Stimulated activated CD4-positive, alpha-beta T cell treated with anti-CD3 and anti-CD28 coated beads, Interleukin-1b, Interleukin-23, amount 100 ng/mL, for 4 hours (primary cell): ENCODE measurements at places on chromosomes 1 and 21.

- DNase-seq, result no peak
These were observed 14.5 kb downstream of the LY9 start for GRCh38 chr1:160810486-160810885.

DNA sequence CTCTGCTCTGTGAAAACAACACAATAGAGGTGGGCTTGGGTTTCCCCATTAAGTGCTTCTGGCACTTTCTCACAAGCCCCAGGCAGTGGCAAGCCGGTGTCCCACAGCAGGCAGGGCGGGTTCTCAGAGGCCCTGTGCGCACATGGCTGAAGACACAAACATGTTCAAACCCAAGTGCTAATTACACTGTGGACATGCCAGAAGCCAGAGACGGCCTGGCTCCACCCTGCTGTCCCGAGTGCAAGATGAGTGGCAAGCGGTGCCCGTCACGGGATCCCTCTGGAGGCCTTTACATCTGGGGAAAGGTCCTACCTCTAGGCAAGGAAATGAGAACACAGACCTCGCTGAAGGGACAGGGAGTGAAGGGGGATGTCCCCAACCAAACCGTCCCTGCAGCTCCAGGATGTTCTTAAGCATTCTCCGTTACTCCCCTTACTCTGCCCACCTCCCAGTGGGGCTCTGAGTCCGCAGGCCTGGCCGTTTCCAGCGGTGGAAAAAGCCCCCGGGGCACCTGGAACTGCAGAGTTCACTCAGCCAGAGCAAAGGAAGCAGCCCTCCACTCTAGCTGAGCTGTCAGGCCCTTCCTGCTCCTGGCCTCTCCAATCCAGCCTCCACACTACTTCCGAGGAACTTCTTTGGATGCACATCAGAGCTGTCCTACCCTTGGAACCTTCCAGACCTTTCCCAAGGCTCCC lies 57.4 kb downstream of the SLC66A1 start:
- no peak for DNase-seq

DNA sequence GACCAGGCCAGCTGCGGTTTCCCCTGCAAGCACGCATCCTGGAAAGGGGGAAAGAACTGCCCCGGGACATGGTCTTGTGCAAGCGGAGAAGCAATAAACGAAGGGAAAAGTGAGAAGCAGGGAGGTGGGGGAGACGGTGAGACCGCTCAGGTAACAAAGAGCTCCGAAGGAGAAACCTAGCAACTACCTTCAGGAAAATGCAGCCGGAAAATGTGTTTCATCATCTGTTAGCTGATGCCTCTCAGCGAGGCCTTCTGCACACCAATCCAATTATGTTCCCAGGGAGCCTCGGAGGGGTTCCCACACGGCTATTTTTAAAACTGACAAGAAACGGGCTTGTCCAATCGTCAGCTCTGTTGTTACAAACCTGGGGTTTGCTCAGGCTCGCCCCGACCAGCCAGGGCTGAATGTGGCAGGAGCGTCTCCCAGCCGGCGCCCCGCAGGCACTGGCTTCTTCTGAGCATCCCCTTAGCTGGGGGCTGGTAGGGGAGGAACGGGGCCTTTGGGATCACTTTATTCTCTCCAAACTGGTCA lies 3.4 kb downstream of the RIPK4 start:
- DNase-seq, result no peak

GRCh38 chr1:200139661-200140250 lies 112.2 kb downstream of the NR5A2 start:
- DNase-seq, result no peak

- no peak for DNase-seq
These were observed 138.1 kb downstream of the MIS18A start for GRCh38 chr21:32140604-32141317.

DNA sequence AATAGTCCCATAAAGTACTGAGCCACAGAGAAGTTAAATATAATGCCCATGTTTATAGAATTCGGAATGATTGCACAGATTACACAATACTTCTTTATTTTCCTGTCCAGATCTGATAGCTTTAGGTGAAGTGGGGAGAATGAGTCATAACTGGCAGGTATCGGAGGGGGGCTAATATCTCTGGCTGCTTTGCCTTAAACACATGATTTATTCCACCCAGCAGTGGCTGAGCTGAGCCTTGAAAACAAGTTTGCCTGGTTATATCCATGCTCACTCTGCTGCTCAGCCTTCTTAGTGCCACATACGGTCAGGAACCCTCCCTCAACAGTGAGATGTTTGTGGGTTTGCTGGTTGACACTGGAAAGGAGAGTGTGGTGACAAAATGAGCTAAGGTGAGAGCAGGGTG lies 119.7 kb upstream of the ZNF648 start:
- no peak for DNase-seq

DNA sequence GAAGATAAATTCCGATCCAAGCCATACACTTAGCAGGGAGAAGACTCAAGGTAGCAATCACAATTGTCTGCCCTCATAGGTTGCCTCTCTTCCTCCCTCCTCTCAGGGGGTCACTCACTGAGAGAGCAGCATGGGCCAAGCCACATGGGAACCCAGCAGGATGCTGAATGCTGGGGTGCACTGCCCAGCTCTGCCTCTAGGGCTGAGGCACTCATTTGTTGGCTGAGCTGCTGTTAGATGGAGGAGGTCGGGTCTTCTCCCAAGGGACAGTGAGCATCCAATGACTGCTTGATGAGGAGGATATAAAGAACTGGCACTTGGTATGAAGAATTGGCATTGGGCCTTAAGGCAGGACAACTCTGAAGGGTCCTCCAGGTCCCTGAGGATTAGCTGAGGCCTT lies 418.8 kb downstream of the SIPA1L2 start:
- DNase-seq, result no peak

GRCh38 chr1:94555091-94555490 lies 13.5 kb upstream of the F3 start:
- no peak for DNase-seq

DNA sequence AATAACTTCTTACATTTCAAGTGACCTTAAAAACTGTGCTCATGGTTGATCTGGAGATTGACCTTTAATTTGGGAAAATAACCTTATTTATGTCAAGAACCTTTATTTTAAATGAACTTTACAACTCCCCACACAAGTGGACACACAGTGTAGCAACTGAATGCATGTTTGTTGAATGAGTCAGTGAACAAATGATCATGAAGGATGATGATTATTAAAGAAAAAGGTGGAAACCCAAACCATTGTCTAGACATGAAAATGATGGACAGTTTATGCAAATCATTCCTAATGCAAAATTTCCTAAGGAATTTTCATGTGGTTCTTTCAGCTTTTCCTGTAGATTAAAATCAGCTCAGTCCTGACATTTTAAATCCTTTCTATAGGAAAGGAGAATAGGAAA lies 439.8 kb upstream of the RUNX1 start:
- DNase-seq, result no peak

- DNase-seq, result no peak
These were observed 9.5 kb upstream of the PIGR start for GRCh38 chr1:206955476-206956451.

- DNase-seq, result no peak
These were observed 537.0 kb downstream of the PTBP2 start for GRCh38 chr1:97258597-97258996.

GRCh38 chr1:78560811-78561210 lies 59.4 kb upstream of the IFI44L start:
- no peak for DNase-seq

DNA sequence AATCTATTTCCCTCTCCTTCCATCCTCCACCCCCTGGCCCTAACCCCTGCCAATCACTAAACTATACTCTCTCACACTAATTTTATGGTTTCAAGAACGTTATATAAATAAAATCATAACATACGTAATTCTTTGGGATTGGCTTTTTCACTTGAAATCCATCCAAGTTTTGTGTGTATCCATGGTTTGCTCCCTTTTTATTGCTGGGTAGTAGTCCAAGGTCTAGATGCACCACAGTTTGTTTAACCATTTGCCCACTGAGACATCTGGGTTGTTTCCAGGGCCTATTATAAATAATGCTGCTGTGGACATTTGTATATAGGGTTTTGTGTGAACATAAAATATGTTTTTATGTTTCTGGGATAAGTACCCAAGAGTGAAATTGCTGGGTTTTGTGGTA lies 61.4 kb downstream of the TEX35 start:
- no peak for DNase-seq

DNA sequence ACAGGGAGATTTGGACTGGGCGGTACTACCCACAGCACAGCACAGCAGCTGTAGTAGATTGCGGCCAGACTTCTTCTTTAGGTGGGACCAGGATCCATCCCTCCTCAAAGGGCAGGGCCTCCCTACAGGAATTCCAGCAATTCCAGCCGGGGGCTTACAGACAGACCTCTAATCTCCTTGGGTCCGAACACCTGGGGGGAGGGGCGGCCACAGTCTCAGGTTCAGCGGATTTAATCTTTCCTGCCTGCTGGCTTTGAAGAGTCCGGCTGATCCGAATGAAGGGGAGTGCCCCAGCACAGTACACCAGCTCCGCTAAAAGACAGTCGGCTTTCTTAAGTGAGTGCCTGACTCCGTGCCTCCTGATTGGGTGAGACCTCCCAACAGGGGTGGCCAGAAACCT lies 1708.5 kb downstream of the BRINP3 start:
- DNase-seq, result no peak

DNA sequence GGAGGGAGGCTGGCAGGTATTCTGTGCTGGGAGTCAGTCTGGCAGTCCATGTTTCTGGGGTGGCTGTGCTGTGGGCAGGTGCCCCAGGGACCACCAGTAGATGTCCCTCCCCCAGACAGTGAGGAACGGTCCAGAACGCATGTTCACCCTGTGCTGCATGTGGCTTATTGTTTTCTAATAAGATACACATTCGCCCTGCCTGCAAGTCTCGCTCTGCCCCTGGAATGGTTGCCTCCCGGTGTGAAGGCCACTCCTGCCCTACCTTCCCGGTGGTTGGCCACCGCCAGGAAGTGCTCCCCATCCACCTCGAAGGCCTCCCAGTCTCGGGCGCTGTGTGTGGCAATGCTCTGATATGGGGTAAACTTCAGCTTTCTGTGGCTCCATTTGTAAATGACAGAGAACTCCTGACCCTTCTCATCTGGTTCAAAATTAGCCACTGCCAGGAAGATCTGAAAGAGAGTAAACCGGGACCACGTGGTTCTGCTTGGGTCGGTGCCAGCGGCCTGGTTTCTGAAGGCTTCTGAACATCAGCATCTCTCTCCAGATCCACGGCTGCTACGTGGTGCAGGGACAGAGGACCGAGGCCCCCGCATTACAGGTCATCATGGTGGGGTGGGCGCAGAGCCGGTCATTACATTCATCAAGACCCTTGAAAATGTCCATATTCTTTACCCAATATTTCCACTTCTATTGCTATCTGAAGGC lies 14.5 kb downstream of the KRTAP10-1 start:
- no peak for DNase-seq

DNA sequence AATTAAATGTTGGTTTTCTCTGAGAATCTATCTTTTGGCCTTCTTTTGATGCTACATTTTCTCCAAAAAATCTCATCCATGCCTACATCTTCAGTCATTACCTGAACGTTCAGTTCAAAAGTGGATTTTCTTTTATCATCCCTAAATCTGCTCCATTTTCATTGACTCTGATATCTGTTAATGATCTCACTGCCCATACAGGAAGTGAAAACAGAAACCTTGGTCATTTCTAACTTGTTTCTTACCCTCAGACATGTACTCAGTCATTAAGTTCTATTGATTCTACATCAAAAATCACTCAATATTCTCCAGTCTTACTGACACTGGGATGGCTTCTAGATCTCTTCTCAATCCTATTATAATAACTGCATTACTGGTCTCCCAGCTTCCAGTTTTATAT lies 22.7 kb downstream of the PRKACB start:
- DNase-seq, result no peak

DNA sequence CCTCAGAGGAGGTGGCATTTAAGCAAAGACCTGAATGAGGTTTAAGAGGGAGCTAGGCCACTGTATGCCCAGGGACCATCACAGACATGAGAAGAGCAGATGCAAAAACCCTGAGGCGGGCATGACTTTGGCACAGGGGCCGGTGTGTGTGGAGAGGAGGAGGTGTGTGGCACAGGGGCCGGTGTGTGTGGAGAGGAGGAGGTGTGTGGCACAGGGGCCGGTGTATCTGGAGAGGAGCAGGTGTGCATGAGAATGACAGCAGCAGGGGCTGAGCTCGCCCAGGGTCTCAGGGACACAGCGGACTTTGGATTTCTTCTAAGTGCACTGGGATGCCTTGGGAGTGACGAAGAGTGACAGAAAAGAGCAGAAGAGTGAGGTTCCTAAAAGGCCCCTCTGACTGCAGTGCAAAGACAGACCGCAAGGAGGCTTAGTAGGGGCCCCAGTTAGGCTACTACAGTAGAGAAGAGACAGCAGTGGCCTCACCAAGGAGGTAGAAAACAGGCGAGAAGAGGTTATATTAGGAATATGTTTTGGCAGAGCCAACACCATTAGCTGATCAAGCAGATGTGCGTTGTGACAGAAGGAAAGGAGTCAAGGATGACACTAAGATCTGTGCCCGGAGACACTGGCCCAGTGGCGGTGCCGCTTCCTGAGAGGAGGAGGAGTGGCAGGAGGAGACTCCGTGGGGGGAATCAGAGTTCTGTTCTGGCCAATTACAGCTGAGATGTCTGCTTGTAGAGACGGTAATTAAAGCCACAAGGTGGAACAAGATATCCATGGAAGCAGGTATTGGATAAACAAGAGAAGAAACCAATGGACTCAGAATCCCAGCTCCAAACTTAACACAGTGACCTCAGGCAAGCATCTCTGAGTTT lies 18.4 kb downstream of the ZBTB17 start:
- DNase-seq, result no peak

DNA sequence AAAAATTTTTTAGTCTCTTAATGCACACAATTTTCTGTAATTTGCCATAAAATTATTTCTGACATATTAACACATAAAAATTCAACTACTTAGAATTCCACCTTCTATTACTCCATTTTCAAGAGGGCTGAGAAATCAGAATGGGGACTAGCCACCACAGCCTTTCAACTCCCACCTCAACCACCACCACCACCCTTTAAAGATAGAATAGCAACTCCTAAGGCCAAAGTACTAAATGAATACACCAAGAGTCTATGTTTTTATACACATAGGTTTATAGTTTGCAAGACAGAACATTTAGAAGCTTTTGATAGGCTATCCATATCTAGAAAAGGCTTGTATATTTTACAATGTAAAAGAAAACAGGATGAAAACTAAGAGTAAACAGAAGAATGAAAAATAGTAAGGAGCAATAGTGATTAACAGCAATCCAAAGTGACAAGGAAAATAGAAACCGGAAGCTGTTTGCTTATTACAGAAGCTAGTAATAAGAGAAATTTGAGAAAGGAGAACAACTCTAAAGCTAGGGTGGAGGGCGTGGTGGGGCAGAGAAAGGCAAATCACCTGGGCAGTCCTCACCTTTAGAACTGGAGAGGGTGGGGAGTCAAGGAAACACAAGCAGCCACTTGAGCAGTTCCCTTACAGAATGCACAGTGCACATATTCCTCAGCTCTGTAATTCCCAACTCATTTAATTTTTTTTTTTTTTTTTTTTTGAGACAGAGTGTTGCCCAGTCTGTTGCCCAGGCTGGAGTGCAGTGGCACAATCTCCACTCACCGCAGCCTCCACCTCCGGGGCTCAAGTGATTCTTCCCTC lies 27.7 kb downstream of the EPS15 start:
- DNase-seq, result no peak

DNA sequence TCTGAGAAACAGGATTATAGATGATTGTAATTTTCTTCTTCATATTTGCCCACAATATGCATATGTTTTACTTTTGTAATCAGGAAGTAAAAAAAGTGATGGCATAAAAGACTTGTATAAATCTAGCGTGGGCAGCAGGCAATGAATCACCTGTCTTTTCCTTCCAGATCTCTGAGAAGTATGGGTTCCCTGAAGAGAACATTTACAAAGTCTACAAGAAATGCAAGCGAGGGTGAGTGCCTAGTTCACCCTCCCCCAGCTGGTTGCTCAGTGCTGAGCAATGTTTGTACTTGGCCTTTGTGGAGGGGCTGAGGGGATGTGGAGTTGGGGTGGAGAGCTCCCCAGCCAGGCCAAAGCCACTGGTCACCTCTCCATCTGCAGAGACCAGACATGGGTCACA lies 30.7 kb downstream of the GRHL3 start:
- DNase-seq, result peak; percentile 21
